ENCODE measurements at places on chromosomes 6 and 20.

DNA sequence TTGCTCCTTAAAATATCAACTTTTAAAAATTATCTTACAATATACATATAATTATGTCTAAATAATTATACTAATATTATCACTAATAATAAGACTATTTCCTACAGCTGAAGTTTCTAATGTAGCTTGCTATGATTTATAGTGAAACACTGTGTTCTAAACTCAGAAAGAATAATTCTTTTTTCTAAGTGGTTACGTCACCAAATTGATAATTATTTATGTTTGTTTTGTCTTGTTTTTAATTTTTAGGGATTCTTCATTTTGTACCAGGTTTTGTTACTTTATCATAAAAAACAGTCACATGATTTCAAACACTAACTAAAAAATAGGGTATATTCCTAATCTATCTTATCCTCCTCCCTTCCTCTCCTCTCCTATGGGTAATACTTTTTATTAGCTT lies 662.1 kb downstream of the FRK start:
- DNase-seq = no peak

DNA sequence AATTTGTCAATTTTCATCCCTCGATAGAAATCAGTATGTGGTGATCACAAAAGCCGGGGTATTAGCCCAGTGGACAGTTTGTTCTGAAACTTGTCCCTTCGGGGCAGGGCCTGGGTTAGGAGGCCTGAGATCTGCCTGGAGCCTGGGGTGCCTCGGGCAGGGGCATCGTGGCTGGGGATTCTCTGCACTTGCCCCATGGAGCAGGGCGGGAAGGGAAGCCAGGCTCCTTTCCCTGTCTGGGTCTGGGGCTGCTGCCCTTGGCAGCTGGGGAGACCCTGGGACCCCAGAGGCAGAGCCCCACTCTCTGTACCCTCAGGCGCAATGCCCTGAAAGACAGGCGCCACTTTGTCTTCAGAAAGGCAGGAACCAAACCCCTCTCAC lies 27.4 kb downstream of the NTSR1 start:
- no peak for DNase-seq

DNA sequence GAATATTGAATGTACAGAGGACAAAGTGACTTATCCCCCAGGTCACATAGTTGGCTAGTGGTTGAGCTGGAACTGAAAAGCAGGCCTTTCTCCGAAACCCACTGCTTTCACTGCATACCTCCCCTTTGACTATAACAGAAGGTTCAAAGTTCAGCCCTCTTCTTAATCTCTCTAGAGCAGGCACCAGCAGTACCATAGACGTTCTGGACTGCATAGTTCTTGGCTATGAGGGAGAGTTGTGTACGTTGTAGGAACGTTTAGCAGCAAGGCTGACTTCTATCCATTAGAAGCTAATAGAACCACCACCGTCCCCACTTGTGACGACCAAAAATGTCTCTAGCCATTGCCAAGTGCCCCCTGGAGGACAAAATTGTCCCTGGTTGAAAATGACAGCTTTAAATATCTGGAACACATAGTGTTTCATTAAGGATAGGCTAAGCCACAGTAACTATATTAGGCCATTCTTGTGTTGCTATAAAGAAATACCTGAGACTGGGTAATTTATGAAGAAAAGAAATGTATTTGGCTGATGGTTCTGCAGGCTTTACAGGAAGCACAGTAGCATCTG lies 123.8 kb upstream of the MTHFD1L start:
- no peak for DNase-seq

DNA sequence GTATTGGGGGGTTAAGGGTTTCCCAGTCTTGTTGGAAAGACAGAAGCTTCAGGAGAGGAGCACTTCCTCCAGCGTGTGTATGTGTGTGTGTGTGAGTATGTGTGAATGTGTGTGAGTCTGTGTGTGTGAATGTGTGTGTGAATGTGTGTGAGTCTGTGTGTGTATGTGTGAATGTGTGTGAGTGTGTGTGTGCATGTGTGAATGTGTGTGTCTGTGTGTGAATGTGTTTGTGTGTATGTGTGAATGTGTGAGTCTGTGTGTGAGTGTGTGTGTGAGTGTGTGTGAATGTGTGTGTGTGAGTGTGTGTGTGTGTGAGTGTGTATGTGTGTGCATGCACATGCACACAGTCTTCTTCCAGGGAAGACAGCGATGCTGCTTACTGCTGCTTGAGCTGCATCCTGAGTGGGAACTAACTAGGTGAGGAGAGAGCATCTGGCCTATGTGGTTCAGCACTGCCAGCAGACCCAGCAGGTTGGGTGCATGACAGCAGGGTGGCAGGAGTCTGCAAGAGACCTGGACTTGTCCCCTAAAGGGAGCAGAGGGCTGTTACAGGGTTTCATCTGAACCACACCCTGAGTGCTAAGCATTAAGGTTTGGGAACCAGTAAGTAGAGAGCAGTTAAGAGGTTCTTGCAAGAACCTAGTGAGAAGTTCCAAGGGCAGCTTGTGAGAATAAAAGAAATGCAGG lies 22.7 kb upstream of the CCND3 start:
- DNase-seq = no peak

GRCh38 chr6:35558571-35558970 lies 45.9 kb upstream of the TULP1 start:
- DNase-seq = no peak

- DNase-seq = no peak
Measured at GRCh38 chr20:15603506-15603905, 969.7 kb downstream of the KIF16B start.

- DNase-seq = no peak
Measured at GRCh38 chr6:22755605-22756004, 186.2 kb downstream of the HDGFL1 start.

DNA sequence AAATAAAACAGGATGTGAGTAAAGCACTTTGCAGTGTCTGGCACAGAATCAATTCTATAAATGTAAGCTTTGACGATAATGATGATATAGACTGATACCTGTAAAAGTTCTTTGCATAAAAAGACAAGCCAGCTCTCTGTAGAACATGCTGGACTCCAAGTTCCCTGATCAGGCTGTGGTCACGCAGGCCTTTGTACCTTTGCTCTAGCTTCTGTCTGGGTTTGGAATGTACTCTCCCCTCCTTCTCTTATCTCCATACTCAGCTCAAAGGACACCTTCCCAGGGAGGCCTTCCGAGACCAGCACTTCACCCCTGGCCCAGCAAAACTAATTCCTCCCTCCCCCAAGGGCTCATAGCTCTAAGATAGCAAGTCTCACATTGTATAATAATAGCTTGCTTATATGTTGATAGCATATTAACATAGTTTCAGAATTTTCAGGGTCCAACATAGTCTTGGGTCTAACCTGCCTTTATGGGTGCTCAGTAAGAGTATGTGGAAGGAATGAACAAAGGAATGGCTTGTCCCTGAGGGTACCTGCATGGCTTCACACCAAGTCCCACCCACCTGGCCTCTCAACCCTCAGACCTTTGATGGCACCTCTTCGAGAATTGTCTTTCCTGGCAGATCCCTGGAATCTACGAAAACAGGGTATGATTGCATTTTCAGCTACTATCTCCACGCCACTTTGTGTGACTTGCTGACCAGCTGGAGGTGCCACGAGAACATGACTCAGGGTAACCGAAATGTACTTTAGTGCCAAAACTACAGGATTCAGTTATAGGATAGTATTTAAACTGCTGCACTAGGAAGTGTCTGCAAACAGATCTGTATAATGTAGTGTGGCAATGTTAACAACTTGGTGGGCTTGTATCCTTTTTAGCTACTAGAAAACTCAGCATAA lies 41.7 kb upstream of the PIM1 start:
- no peak for DNase-seq

- DNase-seq = no peak
Measured at GRCh38 chr6:125748406-125749172, 843 bp upstream of the HEY2 start.

- no peak for DNase-seq
Measured at GRCh38 chr20:50446351-50447101, 63.7 kb upstream of the PTPN1 start.

DNA sequence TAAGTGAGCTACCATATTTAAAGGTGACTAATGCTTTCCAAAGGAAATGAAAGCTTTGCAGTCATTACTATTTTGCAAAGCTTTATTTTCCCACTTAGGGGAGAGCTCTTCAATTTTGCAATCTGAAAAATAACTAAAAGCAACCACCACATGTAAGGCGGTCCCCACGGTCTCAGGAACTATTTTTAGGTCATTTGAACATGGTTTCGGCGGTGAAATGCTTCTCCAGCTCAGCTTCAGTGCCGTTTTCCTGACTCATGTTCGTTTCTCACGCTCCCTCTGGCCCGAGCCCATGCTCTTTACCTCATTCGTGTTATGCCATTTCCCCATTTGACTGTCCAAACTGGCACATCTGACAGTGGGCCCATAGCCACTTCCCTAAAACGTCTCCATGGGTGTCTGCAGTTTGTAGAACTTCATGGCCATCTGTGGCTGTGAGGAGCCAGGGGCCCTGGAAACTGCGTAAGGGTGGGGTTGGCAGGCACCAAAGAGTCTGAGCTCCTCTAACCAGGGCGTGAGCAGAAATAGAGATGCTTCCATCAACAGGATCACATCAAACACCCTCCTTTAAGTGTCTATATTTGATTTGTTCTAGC lies 46.5 kb downstream of the ADTRP start:
- DNase-seq = peak; percentile 37

DNA sequence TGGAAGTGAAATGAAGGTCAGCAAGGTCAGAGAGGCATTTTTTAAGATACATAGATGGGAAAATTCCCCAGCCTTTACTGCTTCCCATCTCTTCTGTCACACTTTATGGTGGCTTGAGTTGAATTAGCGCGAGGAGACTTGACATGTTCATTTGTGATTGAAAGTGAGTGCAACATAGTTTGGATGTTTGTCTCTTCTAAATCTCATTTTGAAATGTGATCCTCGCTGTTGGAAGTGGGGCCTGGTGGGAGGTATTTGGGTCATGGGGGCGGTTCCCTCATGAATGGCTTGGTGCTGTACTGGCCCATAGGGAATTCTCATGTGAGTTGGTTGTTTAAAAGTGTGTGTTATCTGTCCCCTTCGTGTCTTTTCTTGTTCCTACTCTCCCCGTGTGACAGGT lies 237.2 kb downstream of the CDKAL1 start:
- DNase-seq = no peak

DNA sequence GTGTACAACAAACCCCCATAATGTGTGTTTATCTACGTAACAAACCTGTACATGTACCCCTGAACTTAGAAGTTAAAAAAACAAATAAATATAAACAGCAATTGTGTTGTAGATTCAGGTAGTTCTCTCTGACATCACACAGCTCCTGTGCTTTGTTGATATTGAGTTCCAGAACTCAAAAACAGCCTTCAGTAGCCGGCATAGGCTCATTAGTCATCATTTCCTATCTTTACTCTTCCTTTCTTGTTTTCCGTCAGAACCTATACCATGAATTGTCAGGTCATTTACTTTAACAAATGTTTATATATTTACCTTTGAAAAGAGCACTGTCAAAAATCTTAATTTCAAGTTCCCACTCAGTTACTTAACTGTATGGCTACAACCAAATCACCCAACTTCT lies 88.8 kb downstream of the ADTRP start:
- no peak for DNase-seq

GRCh38 chr6:130447374-130447773 lies 81.6 kb downstream of the TMEM200A start:
- no peak for DNase-seq

GRCh38 chr6:55557146-55557545 lies 21.8 kb downstream of the HMGCLL1 start:
- DNase-seq = no peak

DNA sequence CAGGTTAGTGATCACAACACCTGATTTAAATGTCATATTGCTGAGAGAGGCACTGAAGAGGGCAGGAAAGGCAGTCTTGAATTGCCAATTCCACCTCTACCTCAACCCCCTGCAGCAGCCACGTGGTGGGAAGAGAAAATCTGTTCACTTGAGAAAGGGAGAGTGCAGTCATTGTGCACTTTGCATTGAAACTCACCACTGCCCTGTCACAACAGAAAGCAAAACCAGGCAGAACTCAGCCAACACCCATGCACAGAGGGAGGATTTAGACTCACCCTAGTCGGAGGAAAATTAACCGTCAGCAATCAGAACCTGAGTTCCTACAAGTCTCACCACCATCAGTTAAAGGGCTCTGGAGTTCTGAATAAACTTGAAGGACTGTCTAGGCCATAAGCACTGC lies 1040.2 kb downstream of the HACE1 start:
- DNase-seq = no peak

GRCh38 chr6:32819729-32820128 lies 2.9 kb upstream of the HLA-DOB start:
- no peak for DNase-seq

GRCh38 chr6:166658792-166659150 lies 31.7 kb upstream of the RPS6KA2 start:
- DNase-seq = no peak

DNA sequence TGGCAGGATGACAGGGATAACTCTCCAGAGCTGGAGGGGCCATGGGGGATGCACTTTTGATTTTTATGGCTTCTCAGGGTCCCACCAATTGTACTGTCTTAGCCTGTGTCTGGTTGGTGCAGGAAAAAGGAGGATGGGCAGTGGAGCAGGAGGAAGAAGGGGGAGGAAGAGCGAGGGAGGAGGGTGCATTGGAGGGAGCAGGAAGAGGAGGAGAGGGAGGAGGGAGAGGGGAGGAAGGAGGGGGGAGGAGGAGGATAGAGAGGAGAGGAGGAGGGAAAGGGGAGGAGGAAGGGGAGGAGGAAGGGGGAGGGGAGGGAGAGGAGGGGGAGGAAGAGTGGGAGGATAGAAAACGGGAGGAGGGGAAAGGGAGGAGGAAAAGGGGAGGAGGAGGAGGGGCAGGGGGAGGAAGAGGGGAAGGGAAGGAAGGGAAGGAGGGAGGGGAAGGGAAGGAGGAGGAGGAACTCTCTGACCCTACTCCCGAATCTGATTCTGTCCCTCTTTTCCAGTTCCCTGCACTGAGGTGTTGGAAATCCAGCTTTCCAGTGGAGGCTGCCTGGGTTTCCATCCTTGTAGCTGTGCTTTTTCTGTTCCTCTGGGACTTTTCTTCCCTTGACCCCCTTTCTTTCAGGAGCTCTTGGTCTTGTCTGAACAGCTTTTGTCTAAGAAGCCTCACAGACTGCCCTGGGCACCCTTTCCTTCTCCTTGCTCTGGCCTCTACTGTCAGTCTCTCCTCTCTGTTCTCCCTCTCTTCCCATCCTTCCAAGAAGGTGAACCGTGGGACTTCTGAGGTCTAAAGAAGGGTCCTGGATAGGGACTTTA lies 149.4 kb downstream of the DHX35 start:
- DNase-seq = no peak

DNA sequence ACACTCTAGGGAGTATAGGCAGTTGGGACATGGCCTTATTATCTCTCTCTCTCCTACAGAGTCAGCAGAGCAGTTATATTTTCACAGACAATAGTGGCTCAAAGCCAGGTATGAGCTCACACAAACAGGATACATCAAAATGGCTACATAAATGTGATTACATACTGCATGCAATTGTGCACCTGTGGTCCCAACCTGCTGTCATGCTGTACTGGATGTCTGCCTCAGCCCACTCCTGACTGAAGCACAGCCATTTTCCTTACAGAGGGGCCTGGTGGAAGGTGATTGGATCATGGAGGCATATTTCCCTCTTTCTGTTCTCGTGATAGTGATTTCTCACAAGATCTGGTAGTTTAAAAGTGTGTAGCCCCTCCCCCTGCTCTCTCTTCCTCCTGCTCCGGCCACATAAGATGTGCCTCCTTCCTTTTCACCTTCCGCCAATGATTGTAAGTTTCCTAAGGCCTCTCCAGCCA lies 37.0 kb upstream of the SAMHD1 start:
- no peak for DNase-seq

GRCh38 chr20:33995053-33995831 lies 1.5 kb downstream of the RALY start:
- DNase-seq = no peak
